ENCODE measurements at places on chromosomes 13 and 19. TPM values are rescaled to one million over a fixed set of nuclear protein-coding genes. Genes with fewer than 3 reads are reported as not detected.

GRIN3B gene
- 0.29 TPM for total RNA-seq

DNA sequence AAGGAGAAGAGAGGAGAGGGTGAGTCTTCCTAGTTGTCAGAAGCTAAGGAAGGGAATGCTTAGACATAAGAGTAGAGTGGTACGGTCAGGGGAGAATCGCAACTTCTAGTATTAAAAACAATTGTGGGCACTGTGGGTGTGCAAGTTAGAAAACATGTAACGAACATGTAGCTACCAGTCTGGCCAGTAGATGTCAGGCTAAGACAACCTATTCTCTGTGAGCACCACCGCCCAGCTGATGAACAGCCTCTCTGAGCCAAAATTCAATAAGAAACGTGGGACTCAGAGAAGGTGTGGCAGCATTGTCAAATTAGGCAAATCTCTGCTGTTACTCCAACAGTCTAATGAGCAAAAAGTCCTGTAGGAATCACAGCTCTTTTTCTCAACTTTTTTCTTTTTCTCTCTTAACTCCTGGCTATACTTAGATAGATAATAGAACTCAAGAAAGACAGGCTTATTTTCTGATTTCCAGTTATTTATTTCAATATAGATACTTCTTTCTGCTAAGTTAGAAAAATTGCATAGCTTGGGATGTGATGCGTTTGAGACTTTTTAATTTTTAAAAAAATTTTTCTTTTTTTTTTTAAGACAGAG lies 186.2 kb downstream of the USP12 start:
- peak; percentile 70 for DNase-seq

DNA sequence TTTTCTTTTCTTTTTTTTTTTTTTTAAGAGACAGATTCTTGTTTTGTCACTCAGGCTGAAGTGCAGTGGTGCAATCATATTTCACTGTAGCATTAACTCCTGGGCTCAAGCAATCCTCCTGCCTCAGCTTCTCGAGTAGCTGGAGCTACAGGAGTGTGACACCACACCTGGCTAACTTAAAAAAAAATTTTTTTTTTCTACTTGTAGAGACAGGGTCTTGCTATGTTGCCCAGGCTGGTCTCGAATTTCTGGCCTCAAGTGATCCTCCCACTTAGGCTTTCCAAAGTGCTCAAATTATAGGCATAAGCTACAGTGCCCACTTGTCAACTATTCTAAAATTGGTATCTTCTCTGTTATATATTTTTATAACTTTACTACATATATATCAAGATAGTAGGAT lies 6.6 kb downstream of the ELF1 start:
- no peak for DNase-seq

DNA sequence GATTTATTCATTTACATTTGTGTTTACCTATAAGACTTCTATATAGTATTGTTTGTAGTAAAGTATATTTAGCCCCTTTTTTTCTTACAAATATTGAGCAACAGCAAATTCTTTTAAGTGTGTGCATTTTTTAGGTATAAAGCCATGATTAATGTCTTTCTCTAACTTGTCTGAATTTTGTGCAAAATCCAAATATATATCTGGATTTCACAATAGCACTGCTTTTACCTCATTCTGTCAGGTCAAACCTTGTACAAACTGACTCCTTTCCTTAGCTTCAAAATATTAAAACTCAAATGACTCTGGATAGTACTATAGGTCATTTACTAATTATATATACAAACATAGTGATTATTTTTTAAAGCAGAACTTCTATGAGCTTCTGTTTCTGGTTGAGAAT lies 563.0 kb upstream of the SPRY2 start:
- no peak for DNase-seq

- no peak for DNase-seq
Measured at GRCh38 chr13:63011996-63012395, 1596.3 kb upstream of the PCDH20 start.

DNA sequence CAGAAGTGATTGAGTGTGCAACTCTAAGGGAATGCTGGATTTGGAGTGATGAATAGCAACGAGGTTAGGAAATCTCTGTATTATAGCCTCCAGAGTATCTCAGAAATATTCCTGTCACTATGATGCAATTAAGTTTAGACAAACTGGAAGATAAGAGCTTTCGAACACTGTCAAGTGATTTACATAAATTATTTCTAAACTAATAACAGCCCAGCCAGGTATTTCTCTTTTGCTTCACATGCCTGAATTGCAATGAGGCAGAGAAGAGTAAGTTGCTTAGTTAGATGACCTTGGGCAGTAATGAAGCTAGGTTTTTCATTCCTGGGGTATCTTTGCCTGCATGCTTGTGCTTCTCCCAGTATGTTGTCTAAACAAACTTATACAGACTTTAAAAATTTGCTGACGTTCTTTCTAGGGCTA lies 134.5 kb downstream of the LMO7 start:
- DNase-seq: no peak

DNA sequence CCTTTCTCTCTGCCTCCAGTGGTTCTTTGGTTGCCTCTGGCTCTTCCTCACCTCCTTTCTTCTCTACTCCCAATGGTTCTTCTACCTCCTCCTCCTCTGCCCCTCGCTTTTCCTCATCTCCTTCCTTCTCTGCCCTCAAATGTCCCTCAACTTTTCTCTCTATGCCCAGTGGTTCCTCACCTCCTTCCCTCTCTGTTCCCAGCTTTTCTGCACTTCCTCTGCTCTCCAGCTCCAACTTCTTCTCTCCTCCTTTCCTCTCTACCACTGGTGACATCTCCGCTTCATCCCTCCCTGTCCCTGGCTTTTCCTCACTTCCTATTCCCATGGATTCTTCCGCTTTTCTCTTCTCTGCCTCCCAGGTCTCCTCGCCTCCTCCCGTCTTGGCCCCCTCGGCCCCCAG lies 7.8 kb downstream of the PALM3 start:
- DNase-seq: no peak

DNA sequence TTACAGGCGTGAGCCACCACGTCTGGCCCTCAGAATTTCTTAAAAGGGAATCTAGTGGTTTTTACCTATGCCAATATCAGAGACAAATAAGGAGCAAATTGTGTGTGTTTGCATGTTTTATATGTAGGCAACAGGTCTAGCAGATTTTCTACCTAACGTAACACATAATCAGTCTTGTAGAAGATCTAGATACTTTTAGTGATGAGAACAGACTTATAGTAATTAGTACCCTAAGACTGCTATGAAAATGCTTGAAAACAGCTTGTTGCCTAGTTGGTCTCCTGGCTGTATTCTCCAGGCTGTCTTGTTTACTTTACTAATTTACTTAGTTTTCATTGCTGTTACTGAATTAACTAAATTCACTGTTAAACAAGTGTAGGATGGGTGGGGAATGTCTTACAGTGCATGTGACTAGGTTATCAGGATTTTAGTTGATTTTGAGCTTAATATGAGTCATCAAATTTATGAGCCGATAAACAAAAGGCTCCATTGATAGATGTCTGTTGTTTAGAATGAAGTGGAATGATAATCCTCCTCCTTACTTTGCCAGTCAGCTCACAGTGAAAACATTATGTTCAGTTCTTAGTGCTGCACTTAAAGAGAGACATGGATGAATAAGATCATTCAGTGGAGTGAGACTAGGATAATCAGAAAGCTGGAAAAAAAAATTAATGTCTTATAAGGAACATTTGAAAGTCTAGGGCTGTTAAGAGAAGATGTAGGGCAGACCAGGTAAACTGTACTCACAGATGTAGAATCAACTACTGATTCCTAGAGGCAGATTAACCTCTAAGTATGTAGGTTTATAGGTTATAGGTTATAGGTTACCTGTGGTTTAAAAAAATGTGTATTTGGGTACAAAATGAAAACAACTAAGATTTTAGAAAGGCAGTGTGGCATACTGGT lies 22.4 kb downstream of the GTF2F2 start:
- no peak for DNase-seq

DNA sequence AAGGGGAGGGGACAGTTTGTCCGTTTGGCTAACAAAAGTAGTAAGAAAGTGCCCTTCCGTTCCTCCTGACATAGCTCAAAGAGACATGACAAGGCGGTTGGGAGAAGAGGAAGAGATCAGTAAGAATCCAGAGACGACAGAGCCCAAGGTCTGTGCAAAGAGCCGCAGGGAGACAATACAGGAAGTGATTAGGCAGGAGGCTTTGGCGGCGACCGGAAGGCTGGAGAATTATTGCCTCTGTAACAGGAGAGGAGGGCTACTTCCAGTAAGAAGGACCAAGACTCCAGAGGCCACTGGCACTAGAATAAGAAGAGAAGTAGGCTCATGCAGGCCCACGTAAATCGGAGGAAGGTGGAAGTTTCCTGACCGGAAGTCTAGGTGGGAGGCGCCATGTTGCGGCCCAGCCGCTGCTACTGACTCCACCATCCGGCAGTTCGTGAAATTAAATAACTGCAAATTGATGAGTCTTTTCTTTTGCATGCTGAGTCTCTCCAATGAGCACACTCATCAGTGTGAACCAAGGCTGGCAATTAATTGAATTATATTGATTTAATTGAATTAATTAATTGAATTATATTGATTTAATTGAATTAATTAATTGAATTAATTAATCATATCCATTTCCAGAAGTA lies 9.9 kb downstream of the RFX2 start:
- no peak for DNase-seq

GRCh38 chr13:100608906-100609305 lies 20.3 kb upstream of the GGACT start:
- DNase-seq: no peak

MED25 gene
- 105 TPM for total RNA-seq

GRCh38 chr13:30759748-30760147 lies 24.4 kb downstream of the ALOX5AP start:
- no peak for DNase-seq

DNA sequence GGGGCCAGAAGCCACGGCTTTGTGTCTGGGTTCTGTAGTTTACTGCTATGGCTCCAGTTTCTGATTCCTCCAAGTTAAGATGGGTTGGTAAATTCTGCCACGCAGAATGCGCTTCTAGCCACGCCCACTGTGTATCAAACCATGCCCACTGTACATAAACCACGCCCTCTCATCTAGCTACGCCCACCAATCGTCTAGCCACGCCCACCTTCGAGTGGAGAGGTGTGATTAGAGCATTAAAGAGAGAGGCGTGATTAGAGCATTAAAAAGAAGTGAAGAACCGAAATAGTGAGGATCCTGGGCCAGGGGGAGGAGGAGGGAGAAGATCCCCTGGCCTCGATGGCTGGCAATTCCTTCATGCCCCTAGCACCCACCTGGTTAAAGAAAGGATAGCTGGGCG lies 43.7 kb upstream of the ADGRE5 start:
- DNase-seq: no peak

GRCh38 chr19:29194658-29195057 lies 18.3 kb downstream of the UQCRFS1 start:
- no peak for DNase-seq

WDR88 gene
- total RNA-seq: not detected

PEX11G gene
- 7.3 TPM for total RNA-seq

ADGRE3 gene
- total RNA-seq: not detected

- no peak for DNase-seq
Measured at GRCh38 chr13:112850273-112850672, 118.7 kb upstream of the MCF2L start.

DNA sequence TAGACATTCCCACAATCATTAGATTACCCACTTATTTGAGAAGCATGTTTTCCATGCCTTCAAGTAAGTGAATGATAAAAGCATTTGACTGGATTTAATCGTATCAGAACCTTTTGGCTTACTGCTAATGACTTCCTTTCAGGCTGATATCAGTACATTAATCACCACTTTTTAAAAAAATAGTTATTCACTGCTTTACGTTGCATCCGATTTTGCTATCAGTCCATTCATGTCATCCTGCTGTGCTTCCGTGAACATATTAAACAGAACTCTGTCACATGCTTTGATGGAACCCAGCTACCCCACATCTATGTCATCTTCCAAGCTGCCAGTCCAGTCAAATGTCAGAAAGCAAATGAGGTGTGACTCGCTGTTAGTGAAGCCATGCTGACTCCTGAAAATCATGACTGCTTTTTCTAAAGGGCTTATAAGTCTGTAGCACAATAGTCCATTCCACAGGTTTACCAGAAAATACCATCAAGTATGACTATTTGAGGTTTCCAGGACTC lies 440.9 kb downstream of the IRS2 start:
- DNase-seq: no peak

DNA sequence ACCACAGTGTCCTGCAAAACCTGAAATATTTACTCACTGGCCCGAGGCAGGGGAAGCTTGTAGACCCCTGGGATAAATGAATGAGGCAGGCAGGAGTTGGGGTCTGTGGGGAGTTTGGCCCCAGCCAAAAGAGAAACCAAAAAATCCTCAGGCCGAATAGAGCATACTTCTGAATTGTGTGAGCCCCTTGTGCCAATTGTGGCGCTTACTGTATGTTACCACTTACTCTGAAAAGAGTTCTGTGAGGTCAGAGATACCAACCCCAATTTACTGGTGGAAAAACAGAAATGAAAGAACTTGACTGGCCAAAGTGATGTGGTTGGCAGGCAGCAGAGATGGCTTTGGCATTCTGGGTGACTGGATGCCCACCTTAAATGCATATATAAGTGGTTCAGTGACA lies 6.9 kb downstream of the CARM1 start:
- DNase-seq: no peak

TMEM150B gene
- total RNA-seq: not detected

KLK15 gene
- total RNA-seq: not detected

DNA sequence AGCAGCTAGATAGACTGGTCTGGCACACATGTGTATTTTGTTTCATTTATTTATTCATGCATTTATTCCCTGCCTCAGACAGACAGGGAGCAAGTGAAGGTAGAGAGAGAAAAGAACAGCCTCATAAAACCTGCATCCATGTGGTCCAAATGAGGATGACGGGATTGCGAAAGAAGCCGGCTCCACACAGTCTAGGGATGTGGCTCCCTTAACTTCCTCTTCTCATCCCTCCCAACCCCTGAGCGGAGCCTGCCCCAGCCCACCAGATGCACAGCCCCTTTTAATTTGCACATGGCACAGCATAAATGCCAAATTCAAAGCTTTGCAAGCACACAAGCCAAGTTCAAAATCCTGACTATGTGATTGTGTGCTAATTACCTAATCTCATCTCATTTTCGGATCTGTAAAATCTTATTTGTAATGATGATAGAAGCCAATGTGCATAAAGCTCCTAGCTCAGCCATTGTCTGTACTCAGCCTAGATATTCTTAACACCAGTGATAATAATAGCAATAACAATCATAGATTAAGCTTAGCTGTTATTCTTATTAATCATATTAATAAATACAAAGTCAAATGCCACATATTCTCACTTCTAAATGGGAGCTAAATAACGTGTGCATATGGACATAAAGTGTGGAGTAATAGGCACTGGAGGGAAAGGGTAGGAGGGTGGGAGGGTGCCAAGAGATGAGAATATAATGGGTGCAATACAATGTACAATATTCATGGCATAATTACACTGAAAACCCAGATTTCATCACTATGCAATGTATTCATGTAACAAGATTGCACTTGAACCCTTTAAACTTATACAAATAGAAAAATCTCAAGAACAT lies 156.3 kb downstream of the DCT start:
- DNase-seq: no peak

GRCh38 chr19:43362179-43362578 lies 8.7 kb downstream of the CD177 start:
- no peak for DNase-seq
